Hindlimb muscle (tissue), 1 donor: ENCODE measurements at places on chromosomes 6 and 20. TPM values are rescaled to one million over a fixed set of nuclear protein-coding genes. Genes with fewer than 3 reads are reported as not detected.

Gene XKR7
- 0.05 TPM for polyA plus RNA-seq

Gene ZNF311
- polyA plus RNA-seq: 2.4 TPM

Gene DUSP15
- polyA plus RNA-seq: 3.0 TPM

Gene FAM184A
- polyA plus RNA-seq: 10.2 TPM

Gene IL17A
- not detected for polyA plus RNA-seq

Gene ELOVL2
- polyA plus RNA-seq: 2.1 TPM
